Chondrocyte (in vitro differentiated cells): ENCODE measurements at places on chromosomes 7 and 10.

DNA sequence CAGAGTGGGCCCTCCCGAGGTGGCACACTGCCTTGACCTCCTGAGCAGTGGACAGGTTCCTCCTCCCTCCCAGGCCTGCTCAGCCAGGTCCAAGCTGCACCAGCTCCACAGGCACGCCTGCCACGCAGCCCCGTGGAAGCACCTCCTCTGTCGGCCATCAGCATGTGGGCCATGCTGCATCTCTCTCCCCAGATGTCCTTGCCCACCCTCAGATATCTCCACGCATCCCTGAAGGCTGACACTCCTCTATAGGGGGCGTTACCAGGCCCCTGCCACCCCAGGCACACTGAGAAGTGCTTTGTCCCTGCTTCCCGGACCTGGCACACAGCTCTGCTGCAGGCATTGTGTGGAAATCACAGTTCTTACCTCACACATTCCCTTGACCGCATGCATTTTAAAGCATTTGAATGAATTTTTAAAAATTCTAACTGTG lies 598.5 kb downstream of the SDK1 start:
- DNase-seq = no peak

- no peak for DNase-seq
These were observed 11.8 kb upstream of the MAP3K8 start for GRCh38 chr10:30422151-30422695.

DNA sequence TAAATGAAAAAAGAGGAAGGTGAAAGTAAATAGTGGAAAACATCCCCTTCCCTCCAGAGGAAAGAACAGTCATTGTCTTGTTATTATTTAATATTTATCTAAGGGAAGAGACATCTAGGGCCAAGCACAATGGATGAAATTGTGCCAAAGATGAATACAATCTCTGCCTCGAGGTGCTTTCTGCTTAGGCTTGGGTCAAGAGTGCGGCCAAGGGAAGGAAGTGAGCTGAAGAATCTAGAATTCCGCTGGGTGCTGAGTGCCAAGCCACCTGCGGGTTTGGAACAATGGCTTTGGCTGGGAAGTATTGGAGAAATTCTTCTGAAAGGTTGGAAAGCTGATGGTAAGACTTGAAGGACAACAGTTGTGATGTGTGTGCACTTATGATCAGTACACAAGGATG lies 531.3 kb upstream of the FZD8 start:
- DNase-seq = no peak

GRCh38 chr10:76052682-76053503 lies 621.5 kb downstream of the LRMDA start:
- no peak for DNase-seq

GRCh38 chr7:39501358-39501757 lies 64.8 kb upstream of the YAE1 start:
- DNase-seq = no peak

DNA sequence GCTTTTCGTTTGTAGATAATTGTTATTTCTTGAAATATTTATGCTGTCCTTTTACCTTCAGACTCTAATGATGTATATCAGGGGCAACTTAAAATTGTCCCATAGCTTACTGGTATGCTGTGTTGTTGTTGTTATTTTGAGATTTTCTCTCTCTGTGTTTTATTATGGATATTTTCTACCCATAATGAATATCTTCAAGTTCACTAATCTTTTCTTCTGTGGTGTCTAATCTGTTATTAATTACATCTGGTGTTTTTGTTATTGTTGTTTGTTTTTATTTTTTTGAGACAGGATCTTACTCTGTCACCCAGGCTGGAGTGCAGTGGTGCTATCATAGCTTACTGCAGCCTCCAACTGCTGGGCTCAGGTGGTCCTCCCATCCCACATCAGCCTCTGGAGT lies 102.1 kb downstream of the ANKRD61 start:
- no peak for DNase-seq

DNA sequence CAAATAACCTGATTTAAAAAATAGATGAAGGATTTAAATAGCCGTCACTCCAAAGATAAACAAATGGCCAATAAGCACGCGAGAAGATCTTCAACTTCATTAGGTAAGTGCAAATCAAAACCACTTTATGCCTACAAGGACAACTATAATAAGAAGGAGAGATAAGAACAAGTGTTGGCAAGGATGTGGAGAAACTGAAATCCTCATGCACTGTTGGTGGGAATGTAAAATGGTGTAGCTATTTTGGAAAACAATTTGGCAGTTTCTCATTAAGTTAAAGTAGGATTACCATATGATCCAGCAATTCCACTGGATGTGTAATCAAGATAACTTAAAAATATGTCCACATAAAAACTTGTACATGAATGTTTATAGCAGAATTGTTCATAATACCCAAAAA lies 64.1 kb downstream of the CXCL12 start:
- no peak for DNase-seq

DNA sequence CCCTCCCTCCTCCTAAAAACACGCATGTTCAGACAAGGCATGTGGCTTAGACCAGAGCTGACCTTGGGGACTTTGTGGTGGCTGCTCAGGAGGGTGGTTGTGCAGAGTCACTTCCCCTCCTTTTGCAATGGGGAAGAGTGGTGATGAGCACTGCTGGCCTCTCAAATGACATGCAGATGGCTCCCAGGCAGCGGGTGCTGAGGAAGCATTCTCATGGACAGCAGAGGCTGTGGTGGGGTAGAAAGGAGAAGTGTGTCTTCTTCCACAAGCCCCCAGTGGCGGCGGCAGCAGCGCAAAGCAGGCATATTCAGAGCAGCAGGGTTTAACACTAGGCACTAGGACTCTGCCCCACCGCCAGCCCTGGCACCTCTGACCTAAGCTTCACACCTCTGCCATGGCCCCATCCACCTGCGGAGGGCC lies 105.9 kb upstream of the ANLN start:
- no peak for DNase-seq
